Activated T-helper 1 cell treated with anti-CD3 and anti-CD28 coated beads, Interleukin-2, amount 50 U/mL, for 16 hours (primary cell): ENCODE measurements at places on chromosomes 7 and 10.

- DNase-seq = no peak
Observed at GRCh38 chr7:75915416-75916156, 631 bp downstream of the POR start.

DNA sequence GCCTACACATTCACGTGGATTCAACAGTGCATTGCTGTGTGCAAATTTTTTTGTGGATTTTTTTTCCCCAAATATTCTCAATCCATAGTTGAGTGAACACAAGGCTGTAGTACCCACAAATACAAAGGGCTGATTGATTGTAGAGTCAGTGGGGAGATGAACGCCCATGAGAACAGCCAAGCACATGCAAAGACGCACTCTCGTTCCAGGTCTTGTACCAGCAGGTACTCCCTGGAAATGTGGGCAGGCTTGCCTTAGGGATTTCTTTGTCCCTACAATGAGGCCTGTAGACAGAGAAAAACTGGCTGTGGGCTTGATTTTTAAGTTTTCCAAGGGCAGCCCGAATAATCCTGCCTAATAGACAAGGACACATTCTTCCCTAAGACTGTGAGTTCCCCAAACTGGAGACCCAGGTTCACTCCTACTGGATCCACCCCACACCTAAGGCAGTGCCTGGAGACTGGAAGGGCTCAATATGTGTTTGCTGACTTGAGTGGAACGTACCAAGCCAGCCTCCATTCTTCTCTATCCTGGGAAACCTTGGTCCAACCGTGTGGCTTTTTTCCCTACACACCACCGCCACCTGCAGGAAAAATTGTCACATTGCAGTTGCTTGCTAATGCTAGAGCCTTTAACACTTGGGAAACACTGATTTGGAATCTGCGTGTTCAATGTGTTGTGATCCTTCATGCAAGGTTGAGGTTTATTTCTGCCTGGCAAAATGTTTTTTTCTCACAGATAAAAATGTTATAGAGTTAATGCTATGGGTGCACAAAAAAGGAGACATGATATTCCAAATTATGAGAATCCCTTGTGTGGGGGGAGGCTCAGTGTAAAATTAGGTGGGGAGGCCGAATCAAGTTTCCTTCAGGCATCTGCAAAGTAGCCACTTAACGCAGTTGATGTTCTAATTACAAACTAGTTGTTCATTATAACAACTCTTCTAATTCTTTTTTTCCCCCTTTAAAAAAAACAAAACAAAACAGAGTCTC is 49.3 kb downstream of the PPP1R17 start:
- no peak for DNase-seq

- no peak for DNase-seq
Observed at GRCh38 chr7:138515001-138515528, 55.0 kb downstream of the TRIM24 start.

- DNase-seq = no peak
Observed at GRCh38 chr10:116444527-116445142, 17.0 kb downstream of the PNLIPRP3 start.

DNA sequence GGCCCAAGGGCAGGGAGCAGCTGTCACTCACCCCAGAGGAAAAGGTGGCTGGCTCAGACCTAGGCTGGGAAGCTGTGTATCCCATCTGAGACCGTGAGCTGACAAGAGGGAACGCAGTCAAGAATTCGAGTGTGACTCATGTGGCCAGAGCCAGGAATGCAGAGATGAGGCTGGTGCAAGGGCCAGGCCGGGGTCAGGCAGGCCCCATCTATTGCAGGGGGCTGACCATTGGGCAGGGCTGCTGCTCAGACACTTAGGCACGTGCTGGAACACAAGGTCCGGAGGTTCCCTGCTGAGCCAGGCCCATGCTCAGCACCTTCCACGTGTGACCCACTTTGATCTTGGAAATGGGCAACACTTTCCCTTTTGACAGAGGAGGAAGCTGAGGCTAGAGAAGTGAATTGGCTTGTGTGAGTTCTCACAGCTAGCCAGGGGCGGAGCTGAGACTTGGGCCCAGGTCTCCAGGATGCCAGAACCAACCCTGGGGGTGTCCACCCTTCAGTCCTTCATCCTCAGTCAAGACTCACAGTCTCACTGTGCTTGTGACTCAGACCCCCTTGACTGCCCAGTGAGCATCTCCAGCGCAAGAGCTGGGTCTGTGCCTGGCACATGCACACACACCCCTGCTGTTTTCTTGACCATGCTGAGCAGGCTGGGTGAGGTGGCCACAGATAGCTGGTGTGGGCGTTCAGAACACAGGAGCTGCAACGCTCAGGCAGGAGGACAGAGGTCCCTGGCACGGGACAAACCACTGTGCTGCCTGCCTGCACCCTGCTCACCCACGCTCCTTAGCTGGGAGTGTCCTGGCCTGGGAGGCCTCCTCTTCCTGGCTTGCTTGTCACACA is 47.6 kb upstream of the PPIF start:
- no peak for DNase-seq

DNA sequence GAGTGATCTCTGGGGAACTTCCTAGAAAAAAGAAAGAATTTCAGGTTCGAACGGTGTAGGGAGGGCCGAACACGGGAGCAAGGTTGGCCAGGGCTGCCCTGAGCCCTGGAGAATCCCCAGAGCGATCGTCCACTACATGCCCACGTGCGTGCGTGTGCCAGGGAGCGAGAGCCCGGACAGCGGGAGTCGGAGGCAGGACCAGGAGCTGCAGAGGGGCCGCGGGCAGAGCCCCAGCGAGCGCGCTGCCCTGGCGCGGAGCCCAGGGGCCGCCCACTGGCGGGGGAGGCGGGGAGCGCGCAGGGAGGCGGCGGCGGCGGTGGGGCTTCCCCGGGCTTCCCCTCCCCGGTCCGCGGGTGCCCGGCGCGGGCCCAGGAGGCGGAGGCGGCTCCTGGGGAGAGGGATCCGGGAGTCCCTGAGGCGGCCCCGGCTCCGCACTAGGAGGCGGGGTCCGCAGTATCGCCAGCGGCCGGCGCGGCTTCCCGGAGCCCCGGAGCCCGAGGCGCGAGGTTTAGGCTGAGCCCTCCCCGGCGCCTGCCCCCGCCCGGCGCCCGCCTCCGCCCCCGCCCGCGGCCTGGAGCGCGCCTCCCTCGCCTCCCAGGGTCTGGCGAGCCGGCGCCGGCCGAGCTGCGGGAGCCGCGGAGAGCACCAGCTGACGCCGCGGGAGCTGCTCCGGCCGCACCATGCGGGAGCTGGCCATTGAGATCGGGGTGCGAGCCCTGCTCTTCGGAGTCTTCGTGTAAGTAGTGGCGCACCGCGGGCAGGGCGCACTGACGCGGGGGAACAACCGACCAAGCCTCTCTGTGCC is at the start of gene PLPP4:
Gene PLPP4 (plus strand): TSS at position 602 of the 805 bp plus-strand sequence. CDS start 79 bp downstream, at position 681.
- DNase-seq = no peak
